ENCODE measurements at places on chromosomes 1 and 21.

GRCh38 chr1:185961664-185962063 is 227.5 kb downstream of the HMCN1 start:
- DNase-seq, result no peak

- DNase-seq, result no peak
Measured at GRCh38 chr1:247338723-247339275, 7.1 kb upstream of the ZNF496 start.

DNA sequence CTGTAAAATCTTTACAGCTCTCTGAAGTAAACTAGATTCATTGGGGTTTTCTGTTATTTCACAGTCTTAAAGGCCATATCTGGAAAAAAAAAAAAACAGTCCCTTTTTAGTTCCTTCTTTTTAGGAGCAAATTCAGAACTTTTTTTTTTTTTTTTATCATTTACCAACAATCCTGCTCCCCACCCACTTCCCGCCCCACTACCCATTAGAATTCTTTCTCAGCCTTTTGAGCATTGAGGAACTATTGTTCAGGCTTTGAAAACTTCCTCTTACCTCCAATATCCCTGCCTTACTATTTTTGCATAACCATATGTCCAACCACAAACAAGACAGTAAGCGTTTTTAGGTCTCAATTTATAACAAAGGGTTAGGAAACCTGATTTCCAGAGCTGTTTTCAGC is 330.1 kb downstream of the PLPP3 start:
- no peak for DNase-seq

DNA sequence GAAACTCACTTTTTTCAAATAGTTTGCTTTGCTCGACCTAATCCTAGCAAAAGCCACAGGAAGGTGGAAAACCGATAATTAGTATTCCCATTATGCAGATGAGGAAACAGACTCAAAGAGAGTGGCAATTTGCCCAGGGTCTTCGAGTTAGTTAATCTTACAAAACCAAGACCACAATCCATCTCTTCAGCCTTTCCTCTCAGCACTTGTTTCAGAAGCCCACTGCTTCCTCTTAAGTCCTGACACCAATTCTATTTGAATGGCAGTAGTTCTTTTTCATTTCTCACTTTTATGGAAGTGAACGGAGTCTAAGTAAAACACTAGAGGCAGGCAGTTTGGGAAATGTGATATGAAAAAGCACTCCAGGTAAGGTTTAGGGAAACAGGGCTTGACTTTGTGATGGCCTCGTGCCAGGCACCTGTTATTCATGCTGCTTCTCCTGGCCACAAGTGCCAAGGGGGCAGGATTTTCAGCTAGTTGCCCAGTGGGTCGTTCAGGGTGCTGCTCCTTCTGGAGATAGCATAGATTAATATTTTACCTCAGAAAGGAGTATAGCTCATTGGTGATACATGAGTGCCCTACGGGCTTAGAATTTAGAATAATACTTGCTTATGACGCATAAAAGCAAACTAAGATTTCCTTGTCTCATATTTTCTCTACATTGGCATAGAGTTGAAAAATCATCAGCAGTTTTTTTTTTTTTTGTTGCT is 76.6 kb upstream of the NRIP1 start:
- DNase-seq, result no peak

DNA sequence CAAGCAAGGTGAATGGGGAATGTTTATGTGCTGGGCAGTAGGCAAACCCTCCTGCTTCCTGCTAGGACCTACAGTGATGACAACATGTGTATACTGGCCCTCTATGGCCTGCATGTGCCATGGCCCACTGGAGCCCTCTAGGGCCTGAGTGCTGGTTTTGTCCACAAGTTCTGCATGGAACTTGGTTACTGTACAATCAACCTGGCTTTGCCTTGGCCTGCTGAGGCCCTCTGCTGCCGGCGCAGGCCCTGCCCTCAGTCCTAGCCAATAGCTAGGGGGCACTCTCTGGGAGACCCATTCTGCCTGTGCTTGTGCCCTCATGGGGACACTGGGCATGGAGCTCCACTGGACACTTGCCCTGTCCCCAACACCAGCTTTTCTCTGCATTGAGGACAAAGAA is 138.6 kb upstream of the NGF start:
- DNase-seq, result no peak

- DNase-seq, result no peak
Measured at GRCh38 chr1:25718732-25719131, 81.3 kb upstream of the SELENON start.

DNA sequence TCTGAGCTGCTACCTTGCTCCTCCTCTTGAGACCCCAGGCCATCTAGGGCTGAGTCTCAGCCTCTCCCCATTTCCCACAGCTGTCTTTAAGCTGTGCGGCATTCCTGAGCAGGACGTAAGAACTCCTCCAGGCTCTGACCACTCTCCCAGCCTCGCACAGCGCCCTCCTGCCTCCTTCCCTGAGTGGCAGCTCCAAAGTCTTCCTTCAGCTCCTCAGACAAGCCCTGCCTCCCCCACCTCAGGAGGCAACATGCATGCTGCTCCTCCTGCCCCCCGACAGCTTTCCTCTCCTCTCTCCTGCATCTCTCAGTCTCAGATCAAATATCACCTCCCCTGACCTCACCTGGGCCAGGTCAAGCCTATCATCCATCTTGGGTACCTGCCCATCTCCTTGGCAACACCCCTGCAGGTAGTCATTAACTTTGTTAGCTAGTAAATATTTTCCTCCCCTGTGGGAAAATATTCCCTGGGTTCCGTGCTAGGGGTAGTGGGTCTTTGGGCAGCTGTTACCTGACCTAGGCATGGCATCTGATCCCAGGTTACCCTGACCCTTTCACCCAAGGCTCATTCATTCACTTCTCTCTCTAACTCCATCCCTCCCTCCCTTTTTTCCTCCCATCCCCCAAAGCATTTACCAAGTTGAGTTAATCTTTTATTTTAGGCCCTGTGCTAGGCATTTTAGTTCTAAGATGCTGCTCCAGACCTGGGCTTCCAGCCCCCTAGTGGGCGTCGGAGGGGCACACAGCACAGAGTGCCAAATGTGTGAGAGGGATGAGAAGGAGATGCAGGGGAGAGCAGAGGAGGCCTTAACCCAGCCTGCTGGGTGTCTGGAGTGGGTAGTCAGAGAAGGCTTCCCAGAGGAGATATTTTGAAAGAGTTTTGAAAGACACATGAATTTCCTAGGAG is 419.9 kb downstream of the PTPRU start:
- DNase-seq, result no peak

- DNase-seq, result no peak
Measured at GRCh38 chr1:182189535-182190066, 128.1 kb upstream of the ZNF648 start.

DNA sequence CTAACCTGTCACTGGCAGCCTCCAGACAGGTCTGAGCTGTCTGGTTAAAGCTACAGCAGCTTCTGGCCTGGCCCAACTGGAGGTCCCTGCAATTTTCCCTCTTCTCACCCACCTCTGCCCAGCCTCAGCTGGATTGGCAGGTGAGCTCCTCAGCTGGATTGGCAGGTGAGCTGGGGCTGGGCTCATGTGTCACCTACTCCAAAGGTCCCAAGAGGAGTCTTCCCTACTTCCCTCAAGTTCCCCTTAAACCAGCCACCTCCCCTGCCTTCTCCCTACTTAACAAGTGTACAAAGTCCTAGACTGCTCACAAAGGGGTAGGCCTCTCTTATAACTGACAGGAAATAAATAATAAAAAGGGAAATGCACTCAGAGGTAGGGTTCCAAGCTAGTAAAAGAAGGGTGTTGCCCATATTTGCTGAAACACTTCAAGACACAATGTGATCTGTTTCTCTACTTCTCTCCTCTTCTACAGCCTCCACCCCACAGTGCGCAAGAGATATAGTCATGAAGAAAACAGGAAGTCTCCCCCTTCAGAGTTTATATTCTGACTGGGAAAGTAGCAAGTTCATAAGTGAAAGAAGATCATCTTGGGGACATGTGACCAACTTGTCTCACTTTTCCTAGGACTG is at the start of gene GPA33:
Gene GPA33, minus strand, starts transcription at position 64 of the 629 bp plus-strand sequence. CDS start 90 bp downstream, outside the sequence.
- DNase-seq, result no peak

DNA sequence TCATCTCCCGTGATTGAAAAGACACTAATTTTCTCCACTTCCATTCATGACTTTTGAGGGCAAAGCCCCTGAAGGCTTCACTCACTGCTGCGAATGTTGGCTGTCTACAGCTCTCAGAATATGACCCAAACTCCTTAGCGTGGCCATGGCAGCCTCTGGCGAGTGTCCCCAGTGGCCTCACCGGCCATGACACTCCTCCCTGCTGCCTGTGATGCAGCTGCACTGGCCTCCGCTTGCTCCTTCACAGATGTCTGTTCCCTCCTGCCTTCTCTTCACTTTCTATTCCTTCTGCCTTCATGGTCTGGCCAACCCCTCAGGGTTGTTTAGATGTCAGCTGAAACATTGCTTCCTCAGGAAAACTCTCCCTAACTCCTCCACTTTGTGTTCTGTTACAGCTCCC is 30.8 kb upstream of the PTPRF start:
- no peak for DNase-seq

GRCh38 chr1:9014475-9015375 is 11.5 kb downstream of the SLC2A7 start:
- no peak for DNase-seq

GRCh38 chr1:87894062-87894461 is 565.4 kb downstream of the LMO4 start:
- DNase-seq, result no peak

DNA sequence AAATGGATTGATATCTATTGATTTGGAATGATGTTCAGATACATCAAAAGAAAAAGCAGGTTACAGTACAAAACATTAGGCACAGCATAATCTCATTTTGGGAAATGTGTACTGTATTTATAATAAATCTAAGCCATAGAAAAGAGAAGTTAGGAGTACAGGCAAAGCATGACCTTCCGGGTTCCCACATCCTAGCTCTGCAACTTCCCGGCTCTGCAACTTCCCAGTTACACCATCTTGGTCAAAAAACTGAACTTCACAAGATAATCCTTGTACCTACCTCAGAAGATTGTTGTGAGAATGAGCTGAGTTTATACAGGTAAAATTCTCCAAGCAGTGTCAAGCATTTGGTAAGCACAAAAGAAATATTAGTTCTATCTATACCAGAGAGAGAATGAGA is 21.7 kb upstream of the SLC44A3 start:
- no peak for DNase-seq

GRCh38 chr1:25685938-25686665 is 69.5 kb downstream of the MAN1C1 start:
- DNase-seq, result no peak

- DNase-seq, result no peak
Measured at GRCh38 chr1:60130703-60131102, 57.1 kb upstream of the C1orf87 start.

GRCh38 chr1:14955976-14956375 is 197.6 kb upstream of the TMEM51 start:
- DNase-seq, result no peak

GRCh38 chr1:160674415-160674814 is 27.6 kb upstream of the SLAMF1 start:
- DNase-seq, result no peak

DNA sequence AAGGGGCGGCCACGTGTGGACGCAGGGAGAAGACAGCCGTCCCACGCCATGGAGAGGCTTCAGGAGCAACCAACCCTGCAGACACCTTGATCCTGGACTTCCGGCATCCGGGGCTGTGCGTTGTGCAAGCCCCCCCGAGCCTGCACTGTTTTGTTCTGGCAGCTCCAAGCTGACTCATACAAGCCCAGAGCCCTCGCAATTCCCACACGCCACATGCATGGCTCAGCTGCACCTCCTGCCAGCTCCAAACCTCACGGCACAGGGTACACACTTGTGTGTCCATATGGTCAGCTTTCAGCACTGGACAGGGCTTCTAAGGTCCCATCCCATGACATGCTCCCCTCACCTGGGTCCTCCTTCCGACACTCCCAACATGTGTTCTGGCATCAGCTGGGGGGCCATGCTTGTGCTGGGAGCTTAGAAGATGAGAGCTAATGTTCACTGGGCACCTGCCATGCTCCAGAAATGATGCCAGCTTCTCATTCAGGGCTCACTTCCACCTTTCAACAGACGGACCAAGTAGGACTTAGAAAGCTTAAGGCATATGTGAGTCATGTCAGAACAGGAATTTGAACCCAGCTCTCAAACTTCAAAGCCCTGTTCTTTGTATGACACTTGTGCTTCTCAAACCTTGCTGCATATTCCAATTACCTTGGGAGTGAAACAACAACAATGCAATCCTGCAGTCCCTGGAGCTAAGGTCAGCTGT is 137.3 kb downstream of the PGBD5 start:
- DNase-seq, result no peak

DNA sequence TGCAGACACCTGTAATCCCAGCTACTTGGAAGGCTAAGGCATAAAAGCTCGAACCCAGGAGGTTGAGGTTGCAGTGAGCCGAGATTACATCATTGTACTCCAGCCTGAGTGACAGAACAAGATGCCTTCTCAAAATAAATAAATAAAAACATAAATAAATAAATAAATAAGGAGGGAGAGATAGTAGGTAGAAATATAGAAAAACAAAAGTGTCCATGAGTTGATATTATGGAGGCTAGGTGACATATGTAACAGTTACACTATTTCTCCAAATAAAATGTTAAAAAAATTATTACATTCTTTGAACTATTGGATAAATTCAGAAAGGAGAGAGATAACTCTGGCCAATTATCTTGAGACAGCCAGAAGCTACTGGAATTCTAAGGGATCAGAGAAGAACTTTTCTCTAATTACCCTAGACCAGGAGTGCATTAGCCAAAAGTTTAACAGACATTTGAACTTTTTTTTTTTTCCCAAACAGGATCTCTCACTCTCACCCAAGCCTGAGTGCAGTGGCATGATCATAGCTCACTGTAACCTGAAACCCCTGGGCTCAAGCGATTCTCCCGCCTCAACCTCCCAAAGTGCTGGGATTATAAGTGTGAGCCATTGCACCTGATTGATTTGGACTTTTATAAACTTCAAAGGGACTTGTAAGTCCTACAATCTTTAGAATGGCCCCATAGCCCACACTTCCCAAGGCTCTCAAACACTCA is 17.6 kb downstream of the SYNJ1 start:
- no peak for DNase-seq

DNA sequence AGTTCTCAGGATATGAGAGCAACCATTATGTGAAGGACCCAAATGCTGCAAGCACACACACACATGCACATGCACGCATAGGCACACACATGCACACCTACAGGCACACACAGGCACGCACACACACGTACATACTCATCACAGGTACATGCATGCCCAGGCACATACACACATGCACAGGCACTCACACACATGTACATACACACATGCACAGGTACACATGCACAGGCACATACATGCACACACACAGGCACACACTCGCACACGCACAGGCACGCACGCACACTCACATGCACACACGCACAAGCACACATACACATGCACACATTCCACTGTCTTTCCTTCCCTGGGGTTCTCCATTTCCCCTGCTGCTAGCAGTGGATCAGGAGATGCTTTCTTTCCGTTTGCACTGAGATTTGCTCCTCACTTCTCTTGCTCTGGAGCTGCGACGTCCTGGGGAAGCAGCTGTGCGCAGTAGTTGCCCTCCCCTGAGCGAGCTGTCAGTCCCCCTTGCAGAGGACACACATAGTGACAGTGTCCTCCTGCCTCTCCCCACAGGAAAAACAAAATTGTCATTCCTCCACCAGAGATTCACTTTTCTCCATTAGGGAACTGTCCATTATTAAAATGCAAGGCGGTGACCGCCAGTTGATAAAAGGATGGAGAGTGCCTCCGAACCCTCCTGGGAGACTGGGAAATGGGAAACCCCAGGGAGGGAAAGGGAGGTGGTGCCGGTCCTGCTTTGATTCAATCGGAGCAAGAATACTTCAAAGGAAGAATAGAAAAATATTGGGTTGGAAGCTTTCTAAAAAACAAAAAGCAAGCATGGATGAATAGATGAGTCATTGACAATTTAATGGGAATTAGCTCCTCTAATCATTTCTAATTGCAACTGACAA is 69.5 kb downstream of the WDR4 start:
- DNase-seq, result no peak
